ENCODE measurements at places on chromosomes 7 and 10.

DNA sequence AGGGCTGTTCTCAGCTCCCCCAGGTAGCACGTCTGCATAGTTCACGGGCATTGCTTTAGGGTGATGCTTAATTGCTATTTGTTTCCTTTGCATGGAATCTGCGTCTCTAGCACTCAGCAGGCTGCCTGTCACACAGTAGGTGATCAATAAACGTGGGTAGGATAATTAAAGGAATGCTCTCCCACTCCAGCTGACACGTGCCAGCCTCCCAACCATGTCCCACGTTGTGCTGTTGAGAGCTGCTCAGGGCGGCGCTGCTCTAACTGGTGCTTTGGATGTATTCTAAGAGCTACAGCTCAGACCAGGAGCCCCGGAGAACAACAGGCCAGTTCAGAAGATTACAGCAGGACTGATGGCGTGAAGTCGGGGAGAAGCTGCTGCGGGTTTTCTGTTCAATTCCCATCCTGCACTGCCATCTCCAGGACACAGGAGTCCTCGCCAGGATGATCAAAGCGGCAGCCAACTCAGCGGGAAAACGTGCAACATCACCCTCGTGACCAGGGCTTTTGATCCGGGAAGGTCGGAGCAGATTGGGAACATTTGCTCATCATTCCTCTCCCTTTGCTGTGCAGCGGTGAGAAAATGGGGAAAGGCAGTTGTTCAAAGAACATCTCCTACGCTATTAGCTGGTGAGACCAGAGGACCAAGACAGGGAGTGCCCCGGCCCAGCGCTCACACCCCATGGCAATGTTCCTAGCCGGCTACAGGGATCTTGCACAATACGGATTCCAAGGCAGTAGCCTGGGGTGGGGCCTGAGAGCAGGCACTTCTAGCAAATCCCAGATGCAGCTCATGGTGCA, 50.5 kb upstream of the FOXK1 start:
- no peak for DNase-seq

DNA sequence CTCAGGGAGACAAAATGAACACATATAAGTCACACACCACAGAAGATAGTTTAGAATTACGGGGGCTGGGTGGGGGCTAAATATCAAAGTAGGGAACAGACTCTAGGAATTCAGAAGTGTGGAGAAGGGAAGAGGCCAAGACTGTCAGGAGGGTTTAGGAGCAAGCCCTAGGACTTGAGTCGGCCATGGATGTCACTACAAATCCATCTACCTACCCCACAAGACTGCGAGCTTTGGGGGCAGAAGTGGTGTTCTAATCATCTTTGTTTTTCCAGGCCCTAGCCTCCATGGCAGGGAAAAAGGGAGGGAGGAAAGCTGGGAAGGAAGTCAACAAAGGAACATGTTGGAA, 5.8 kb upstream of the ARHGAP19 start:
- DNase-seq: no peak

- no peak for DNase-seq
Observed at GRCh38 chr10:28111712-28112111, 112.8 kb upstream of the ODAD2 start.

GRCh38 chr7:114799628-114800028, 122.3 kb upstream of the MDFIC start:
- no peak for DNase-seq

DNA sequence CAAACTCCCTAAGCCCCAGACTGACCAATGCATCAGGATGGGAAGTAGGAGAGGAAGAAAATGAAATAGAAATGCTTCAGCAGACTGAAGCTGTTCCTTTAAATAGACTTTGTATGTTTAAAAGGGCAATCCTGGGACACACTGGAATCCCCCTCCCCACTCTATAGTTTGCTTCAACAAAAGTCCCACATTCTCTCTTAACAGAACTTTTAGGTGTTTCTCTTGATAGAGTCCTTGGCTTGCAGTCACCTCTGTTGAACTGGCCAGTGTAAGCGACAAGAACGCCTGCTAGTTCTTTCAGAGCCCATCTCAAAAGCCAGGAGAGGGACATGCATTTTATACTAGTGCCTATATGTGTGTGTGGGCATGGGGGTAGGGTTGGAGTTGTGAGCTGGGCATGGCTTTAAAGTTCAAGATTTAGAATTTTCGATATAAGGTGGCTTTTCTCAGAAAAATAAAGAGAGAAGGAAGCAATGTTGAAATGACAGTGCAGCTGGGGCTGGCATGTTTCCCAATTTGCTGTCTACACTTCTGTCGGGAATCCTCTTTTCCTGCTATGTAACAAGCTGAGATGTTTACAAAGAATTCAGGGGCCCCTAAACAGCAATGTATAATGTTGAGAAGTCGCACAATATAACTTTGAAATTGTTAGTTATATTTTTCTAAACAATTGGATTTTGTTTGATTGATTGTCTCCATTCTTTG, 2.1 kb downstream of the TBX20 start:
- DNase-seq: no peak

DNA sequence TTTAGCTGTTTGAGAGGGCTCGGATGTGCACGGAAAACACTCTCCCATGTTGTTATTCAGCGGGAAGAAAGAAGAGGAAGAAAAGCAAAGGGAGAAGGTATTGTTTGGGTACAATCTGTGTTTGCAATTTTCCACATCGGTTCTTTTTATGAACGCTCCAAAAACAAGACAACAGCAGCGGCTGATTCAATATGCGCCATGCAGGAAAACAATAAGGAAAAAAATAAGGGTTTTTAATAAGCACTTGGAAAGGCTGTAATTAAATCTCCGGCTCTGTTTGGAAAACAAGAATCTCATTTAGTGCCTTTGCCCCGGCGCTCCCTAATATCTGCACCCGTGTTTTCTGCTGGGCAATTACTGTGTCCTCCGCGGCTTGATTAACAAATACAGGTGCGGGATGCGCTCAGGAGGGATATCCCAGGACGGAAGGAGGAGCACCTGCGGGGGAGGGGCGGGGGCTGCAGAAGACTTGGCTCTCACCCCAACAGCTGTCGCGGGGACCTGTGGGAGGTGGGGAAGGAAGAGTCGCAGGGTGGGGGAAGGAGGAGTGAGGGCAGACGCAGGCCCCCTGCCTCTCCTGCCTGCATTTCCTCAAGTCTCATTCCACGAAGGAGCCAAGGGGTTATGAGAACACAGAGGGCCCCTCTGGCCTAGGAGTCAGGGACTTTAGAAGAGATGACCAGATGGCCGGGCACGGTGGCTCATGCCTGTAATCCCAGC, 181.5 kb upstream of the PODXL start:
- DNase-seq: no peak
